Left hindlimb (tissue), 1 donor: ENCODE measurements at places on chromosomes 2 and 18.

- no peak for DNase-seq
Observed at GRCh38 chr18:72013427-72013850, 530.7 kb downstream of the CBLN2 start.

GRCh38 chr18:33369711-33370449, 70.6 kb downstream of the CCDC178 start:
- DNase-seq, result no peak

DNA sequence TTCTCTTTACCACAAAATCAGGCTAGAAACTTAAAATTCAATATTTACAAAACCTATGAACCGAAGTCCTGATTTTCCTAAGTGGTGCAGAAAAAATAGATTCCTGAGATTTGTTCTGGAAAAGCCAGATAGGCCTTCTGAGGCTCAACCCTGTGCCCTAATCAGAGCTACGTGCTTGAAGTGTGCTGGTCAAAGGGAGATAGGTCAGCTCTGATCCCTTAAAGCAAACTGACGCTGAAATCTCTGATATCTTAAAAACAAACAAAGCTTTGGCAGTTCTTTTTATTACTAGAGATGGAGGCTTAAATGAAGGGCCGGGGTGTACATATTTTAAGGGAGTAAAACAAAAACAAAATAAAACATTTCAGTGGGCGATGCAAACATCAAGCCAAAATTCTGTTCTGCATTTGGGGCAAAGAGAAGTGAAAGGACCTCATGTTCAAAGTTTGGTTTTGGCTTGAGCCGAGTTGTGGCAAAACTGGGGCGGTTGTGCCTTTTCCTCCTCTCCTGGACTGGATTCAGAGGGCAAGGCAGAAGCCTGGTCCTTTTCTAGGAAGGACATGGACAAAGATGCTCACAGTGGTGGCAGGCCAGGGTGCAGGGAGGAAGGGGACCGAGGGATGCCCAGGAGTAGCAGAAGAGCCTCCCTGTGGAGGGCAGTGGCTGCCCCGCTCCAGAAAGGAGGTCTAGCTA, 295.0 kb downstream of the CDCA7 start:
- DNase-seq, result no peak

DNA sequence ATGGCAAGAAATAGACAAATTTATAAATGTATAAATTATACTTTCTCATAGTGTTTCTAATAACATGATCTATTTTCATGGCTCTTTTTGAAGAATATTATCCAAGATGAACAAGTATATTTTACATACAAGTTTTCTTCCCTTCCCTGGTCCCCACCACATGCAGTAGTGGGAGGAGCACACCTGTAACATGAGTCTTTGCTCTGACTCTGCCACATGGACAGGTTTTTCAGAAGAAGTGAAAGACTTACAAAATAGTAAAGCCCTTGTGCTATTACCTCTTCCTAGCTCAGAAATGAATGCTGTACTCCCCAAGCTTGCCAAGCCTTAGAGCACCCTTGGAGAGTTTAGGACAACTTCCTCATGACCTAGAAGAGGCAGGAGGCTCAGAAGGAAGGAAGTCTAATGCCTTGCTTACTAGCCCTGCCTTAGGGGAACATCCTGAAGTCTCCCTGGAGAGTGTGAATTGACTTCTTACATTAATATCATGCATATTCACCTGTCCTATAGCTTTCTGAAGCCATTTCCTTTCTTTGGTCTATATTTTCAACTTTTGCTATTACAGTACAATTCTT, 18.4 kb downstream of the MXD1 start:
- DNase-seq, result no peak

DNA sequence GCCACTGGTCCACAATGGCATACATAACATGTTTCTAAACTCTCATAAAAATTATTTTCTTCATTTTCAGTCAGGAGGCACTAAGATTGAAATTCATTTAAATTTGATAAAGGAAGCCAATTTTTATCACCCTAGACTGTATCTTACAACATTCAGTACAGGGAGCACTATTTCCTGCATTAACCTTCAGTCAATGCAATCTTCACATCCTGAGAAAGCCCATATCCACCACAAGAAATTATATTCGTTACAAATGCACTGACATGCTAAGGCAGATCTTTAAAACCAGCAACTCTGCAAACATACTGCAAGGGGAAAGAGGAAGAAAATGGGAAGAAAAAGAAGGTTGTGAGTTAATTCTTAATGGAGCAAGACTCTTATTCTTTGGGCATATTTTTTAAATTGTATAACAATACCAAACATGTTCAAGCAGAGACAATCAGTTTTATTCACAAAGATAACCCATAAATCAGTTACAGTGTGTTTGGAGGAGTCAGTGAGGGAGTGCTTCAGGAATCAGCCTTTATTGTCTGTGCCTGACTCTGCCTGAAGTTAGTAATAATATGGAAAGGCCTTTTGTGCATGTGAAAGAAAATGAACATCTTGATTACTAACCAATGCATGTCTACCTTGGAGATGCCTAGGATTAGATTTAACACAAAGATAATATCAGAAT, 370.1 kb downstream of the FBXO15 start:
- DNase-seq, result no peak

DNA sequence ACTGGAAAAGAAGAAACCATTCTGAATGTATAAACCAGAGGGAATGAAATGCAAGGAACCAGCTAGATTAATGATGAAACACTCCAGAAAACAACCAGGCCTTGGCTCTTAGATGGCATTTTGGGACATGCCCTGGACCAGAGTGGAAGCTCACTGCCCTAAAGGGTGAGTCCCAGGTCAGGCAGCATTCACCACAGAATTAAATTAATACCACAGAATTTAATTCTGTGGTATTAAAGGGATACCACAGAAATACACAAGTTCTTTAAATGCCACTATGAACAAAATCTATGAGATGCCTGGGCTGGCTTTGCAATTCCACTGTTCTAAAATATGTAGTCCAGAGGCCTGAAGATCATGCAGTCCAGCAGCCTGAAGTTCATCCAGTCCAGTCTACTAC, 122.3 kb upstream of the KYNU start:
- no peak for DNase-seq

- DNase-seq, result no peak
Observed at GRCh38 chr2:15334644-15335326, 226.3 kb downstream of the NBAS start.

GRCh38 chr2:197675711-197676188, 363 bp upstream of the RFTN2 start:
- peak; percentile 84 for DNase-seq

GRCh38 chr2:112257575-112257974, 2.7 kb upstream of the ZC3H8 start:
- no peak for DNase-seq

GRCh38 chr2:233044974-233045605, 12.6 kb downstream of the NEU2 start:
- DNase-seq, result no peak

- DNase-seq, result no peak
Observed at GRCh38 chr18:46607926-46608325, 49.1 kb downstream of the LOXHD1 start.

- DNase-seq, result no peak
Observed at GRCh38 chr18:21341141-21341540, 99.1 kb downstream of the GREB1L start.

DNA sequence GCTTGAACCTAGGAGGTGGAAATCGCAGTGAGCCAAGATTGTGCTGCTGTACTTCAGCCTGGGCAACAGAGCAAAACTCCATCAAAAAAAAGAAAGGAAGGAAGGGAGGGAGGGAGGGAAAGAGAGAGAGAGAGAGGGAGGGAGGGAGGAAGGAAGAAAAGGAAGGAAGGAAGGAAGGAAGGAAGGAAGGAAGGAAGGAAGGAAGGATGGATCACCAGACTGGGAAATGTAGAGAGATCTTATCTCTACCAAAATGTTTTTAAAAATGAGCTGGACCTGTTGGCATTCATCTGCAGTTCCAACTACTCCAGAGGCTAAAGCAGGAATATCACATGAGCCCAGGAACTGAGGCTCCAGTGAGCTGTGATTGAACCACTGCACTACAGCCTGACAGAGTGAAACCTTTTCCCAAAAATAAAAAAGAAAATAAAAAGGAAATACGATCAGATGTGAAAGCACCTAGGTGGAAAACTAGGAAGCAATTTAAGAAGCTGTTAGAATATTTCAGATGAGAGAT, 239.4 kb downstream of the CDH7 start:
- DNase-seq, result no peak

DNA sequence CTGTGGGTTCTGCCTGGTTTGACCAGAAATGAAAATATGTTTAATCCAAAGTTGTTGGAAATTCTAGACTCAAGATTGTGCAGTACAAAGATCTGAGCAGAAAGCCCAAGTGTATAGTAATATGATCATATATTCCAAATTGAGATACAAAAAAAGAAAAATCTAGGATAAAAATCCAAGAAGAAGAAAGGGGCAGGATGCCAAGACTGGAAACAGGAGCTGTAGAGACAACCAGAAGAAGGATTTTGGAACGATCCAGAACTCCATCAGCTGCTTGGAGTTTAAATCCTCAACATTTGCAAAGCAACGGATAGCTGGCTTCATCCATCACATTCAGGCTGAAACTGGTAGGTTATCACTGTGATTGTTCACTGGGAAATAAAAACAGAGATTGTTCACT, 333.6 kb upstream of the UBE2E3 start:
- DNase-seq, result no peak

GRCh38 chr2:195414537-195415100, 242.4 kb upstream of the SLC39A10 start:
- no peak for DNase-seq

DNA sequence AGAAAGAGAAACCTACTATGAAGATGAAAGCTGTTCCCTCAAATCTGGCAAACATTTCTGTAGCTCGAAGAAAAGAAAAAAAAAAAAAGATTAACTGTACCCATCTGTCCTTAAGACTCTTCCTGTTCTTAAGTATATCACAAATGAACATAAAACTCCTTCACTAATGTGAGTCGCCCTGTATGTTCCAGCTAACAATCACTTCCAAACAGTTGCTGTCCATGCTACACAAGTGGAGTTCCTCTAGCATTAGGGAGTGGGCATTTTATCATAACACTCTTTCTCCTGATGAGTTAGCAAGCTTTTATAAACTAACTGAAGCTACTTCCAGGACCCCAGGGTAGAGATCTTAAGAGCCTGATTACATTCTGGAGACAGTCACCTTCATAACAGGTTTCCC, 5.8 kb downstream of the CUL3 start:
- no peak for DNase-seq

DNA sequence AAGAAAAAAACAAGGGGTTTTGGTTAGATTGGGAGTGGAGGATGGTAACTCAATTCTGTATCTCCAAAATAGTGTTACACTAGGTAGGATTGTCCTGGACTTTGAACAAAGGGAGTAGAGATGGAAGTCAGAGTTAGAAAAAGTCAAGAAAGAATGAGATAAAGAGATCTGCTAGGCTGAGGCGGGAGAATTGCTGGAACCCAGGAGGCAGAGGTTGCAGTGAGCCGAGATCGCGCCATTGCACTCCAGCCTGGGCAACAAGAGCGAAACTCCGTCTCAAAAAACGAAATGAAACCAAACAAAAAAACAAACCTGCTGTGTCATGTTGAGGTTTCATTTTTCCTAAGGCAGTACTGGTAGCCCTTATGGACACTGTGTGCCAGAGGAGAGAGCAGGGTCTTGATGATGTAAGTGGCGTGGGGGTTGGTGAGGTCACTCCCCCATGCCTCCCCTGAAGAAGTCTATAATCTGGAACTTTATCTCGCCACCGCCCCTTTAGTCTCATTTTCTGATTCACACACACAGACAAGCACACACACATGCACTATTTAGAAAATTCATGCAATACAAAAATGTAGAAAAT, 10.5 kb downstream of the DRC1 start:
- DNase-seq, result no peak

DNA sequence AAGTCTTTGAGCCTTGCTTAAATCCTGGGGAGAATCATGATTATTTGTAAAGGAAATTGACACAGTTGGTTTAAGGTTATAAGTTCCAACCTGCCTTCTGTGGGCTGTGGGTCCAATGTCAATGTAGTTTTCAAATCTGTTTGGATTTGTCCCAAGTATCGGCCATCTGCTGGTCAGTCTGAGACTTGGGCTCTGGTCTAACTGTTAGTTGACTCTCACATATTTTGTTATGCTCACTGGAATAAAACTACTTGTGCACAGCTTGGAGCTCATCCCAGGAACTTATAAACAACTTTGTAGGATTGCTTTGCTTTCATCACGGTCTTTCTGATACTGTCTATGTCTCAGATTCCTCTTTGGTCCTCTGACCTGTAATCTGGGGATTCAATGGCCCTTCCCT, 1026.2 kb upstream of the ZEB2 start:
- DNase-seq, result no peak

GRCh38 chr2:223993634-223994232, 36.5 kb downstream of the MRPL44 start:
- DNase-seq, result peak; percentile 45

DNA sequence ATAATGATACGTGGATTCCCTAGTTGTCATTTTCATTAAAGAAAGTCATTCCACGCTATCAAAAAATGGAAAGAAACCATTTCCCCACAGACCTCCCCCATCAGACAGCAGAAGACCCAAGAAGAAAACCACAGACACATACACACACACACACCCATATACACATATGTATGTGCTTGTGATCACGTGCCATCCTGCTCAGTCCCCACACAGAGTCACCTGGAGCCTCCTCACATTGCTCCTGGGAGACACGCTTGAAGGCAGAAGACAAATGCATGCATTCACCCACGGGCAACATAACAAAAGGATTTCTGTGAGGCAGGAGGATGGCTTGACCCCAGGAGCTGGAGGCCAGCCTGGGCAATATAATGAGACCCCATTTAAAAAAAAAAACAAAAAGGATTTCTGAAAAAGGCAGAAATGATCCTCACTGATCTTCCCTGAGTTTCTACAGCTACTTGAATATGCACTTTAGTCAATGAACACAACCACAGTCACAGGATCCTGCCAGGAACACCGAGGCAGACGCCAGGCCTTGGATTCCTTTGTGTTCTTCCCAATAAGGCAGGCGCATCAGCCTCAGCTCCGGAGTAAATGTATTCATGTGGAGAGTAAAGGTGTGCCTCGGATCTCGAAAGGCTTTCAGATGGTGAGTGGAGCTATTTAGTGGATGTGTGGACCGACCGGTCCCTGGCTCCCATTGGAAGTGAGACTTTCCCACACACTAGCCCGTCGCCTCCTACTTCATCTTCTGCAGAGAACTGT, 21.0 kb downstream of the TGFBRAP1 start:
- DNase-seq, result no peak
